CD4-positive, alpha-beta T cell treated with Interleukin-2 at 100 ng/mL for 4 hours (primary cell): ENCODE measurements at places on chromosomes 6 and 20.
A peak's percentile ranks its signal among the peaks of the same experiment; 100 is the strongest.

- DNase-seq: no peak
These were observed 77.5 kb upstream of the LTV1 start for GRCh38 chr6:143765422-143766184.

DNA sequence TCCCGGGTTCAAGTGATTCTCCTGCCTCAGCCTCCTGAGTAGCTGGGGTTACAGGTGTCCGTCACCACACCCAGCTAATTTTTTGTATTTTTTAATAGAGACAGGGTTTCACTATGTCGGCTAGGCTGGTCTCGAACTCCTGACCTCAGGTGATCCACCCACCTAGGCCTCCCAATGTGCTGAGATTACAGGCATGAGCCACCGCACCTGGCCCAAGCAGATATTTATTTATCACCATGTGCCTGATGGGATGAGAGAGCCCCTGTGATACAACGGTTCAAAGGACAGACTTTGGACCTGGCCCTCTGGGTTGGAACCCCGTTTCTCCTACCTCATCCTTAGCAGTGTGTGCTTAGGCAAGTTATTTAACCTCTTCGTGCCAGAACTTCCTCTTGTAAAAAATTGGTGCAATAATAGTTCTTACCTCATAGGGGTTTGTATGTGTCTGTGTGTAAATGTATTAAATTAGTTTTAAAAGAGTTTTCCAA is 19.2 kb upstream of the STK38 start:
- DNase-seq: no peak

DNA sequence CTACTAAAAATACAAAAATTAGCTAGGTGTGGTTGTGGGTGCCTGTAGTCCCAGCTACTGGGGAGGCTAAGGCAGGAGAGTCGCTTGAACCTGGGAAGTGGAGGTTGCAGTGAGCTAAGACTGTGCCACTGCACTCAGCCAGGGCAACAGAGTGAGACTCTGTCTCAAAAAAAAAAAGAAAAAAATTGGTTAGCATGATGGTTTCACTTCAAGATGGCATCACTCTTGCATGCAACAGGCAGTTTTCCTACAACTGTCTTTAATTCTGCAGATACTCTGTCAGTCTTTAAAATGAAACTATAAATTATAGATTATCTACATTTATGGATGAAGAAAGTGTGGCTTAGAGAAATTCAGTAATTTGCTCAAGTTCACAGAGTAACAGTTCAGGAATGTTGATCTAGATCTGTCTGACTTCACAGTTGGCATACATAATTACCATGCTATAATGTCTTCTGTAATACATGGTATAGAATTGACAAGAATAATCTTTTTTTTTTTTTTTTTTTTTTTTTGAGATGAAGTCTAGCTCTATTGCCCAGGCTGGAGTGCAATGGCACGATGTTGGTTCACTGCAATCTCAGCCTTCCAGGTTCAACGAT is 27.0 kb downstream of the ITCH start:
- DNase-seq: no peak

GRCh38 chr20:3031524-3032147 is 11.8 kb upstream of the GNRH2 start:
- DNase-seq: no peak

DNA sequence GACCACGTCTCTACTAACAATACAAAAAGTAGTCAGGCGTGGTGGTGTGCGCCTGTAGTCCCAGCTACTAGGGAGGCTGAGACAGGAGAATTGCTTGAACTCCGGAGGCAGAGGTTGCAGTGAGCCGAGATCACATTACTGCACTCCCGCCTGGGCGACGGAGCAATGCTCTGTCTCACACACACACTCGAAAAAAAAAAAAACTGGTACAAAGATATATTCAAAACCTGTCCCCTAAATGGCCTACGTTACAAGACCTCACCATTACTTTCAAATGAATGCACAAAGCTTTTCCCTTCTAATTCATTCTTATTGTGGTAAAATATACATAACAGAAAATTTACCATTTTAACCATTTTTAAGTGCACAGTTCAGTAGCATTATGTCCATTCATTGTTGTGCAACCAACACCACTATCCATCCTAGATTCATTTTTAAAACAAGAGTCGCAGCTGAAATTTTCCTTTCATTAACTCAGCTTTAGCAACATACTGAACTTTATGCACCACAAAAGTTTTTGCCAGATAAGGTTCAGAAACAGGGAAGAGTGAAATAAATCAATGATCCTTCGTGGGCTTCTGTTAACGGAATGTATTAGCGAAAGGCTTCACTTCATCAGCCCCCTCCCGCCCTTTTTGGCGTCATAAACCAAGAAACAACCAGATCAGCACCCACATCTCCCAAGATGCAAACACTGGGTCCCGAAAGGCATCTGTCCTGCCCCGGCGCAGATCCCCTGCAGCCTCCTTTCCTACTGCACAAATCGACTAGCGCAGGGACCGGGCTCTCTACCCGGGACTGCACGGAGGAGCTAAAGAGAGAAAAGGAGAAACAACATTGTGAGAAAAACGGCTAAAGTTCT is 825 bp upstream of the FAM135A start:
- no peak for DNase-seq

DNA sequence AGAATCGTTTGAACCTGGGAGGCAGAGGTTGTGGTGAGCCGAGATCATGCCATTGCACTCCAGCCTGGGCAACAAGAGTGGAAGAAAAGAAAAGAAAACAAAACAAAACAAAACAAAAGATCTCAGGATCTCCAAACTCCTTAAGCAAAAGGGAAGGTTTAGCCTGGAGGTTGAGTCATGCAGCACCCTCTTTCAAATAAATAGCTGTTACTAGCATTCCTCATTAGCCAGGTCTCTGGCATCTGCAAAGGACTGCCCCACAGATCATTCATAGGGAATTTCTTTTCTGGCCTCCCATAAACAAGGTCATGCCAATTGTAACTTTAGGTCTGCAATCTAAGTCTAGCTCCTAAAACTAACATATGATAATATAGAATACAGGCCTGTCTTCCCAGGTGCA is 37.2 kb downstream of the EDN1 start:
- DNase-seq: no peak

DNA sequence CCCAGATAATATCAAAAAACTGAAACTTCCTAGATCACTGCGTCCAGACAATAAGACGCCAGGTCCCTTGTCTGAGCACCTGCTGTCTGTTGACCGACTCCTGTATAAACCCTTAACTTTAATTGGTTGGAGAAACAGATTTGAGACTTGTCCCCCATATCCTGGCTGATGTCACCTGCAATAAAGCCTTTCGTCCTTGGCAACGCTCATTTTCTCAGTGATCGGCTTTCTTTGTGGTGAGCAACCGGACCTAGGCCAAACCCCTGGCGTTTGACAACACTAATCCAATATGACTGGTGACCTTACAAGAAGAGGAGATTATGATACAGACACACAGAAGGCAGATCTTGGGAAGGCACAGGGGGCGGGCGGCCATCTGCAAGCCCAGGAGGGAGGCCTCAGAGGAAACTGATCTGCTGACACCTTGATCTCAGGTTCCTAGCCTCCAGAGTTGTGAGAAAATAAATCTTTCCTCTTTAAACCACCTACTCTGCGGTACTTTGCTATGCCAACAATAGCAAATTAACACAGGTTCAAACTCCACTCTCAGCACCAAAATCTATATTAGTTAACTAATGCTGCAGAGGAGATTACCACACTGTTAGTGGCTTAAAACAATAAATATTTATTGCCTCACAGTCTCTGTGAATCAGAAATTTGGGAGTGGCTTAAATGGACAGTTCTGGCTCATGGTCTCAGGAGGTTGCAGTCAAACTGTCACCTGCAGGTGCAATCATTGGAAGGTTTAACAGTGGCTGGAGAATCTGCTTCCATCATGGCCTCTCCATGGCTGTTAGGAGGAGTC is 178.7 kb downstream of the OTOR start:
- no peak for DNase-seq

DNA sequence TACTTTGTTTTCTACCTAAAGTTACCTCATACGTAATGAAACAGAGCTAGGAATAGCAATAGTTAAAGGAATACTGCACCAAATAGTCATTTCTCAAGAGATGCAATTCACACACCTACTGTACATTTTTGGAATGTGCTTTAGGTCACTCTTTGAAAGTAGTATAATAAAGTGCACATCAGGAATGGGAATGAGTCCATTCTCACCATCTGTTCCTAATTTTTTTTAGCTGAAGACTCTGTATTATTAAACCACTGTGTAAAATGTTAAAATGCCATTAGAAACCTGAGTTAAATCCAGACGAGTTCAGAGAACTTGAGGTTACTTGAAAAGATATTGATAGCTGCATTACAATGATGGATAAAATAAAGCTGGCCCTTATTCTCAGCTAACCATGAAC is 51.9 kb upstream of the EPHA7 start:
- DNase-seq: no peak

- DNase-seq: peak; percentile 68
These were observed 402 bp downstream of the ZBTB12 start for GRCh38 chr6:31901415-31901952.

- DNase-seq: no peak
These were observed 10.0 kb downstream of the PTK7 start for GRCh38 chr6:43086022-43086658.

DNA sequence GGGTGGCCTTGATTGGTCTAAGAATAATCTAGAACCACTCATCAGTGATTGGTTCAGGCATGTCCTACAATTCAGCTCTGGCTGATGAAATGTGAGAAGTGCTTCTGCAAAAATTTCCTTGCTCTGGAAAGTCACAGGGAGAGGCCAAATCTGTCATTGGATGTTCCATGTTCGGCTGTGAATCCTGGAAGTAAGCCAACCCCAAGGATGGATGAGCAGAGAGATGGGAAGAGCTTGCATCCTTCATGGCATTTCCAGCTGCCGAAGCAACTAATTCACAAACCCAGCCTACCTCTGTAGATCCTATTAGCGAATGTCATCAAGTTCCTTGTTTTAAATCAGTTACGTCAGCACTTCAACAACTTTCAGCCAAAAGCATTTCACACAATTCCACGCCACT is 187.2 kb upstream of the SOX4 start:
- DNase-seq: no peak

DNA sequence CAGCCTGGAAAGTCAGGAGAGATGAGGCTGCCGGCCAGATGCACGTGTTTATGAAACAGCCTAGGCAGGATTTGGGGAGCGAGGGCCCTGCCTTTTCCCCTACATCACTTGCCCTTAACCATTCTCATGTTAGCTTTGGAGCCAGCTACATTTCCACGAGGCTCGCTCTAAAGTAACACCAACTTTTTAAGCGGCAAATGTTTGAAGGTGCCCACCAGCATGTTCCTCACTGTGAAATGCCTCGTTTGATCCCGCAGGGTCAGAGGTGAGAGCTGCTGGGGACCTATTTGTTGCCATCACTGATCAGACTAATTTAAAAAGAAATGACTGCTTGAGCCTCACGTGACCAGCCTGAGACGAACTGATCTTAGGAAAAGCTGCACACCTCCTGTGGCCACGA is 51.6 kb upstream of the DACT2 start:
- DNase-seq: no peak

DNA sequence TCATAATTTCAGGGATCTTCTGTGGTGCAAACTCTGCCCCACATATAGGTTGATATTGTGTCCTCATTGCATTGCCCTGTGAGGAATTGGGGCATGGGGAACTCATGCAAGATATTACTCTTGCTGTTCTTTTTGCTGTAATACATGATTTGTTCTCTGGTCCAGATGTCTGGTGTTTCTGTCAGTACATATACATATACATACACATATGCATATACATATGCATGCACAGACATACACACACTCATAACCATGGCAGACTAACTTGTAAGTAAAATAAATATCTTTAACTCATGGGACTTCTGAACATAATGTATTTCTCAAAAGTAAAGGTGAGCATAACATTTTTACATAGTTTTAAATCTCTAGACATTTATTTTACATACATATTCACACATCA is 438.3 kb downstream of the CD109 start:
- DNase-seq: no peak

DNA sequence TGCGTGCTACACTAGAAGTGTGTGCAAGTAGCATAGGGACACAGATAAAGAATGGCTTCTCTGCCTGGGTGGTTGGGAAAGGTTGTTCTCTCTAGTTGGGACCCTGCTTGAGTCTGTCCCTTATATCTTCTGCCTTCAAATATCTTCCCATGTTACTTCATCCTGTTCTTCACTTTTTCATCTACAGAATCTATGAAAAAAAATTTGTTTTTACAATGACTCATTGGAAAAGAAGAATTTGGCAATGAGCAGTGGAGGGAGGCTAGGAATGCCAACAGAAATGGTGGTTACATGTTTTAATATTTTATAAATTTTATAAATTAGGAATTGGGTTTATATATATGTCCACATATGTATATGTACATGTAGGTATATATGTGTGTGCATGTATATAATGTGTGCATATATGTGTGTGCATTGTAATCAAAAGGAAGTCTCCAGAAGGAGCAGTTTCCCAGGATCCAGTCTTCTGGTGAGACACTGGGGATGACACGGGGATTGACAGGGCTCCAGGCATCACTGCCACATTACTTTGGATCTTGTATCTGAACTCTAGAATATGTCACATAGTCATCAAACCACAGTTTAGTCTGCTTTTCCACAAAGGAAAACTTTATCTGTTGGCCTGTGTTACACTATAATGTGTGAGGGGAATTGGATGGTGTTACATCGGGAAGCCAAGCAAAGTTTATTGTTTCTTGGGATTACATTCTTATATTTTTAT is 75.3 kb upstream of the RIPOR2 start:
- DNase-seq: no peak

DNA sequence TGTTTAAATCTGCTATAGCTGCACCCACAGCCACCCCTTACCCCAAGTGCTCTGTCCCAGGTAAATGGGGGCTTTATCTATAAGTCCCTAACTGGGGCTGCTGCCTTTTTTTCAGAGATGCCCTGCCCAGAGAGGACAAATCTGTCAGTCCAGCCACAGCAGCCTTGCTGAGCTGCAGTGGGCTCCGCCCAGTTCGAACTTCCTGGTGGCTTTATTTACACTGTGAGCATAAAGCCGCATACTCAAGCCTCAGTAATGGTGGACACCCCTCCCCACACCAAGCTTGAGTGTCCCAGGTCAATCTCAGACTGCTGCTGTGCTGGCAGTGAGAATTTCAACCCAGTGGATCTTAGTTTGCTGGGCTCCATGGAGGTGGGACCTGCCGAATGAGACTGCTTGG is 505.2 kb downstream of the CBLN4 start:
- DNase-seq: no peak

GRCh38 chr20:48339190-48339985 is 488.4 kb downstream of the PREX1 start:
- no peak for DNase-seq

DNA sequence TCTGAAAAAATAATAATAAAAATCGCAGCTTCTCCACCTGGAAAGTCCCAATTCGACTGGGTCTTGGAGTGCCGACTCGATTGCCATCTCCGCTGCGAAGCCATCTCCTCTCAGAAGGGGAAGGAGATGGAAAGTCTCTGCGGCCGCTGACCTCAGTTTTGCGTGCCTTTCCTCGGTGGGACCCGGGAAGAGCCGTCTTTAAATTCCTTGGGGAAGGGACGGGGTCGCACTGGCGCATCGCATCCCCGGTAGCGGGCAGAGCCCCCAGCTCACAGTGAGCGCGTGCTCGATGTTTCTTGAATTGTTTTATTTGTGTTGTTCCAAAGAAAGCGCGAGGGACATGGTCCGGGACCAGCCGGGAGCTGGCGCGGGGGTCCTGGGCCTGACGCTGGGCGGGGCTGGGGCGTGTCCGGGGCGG is 270 bp upstream of the TIAM2 start:
- no peak for DNase-seq
